ENCODE measurements at places on chromosomes 4 and X.
A peak's percentile ranks its signal among the peaks of the same experiment; 100 is the strongest.

- DNase-seq: no peak
Measured at GRCh38 chr4:151783867-151784266, 23.1 kb upstream of the GATB start.

DNA sequence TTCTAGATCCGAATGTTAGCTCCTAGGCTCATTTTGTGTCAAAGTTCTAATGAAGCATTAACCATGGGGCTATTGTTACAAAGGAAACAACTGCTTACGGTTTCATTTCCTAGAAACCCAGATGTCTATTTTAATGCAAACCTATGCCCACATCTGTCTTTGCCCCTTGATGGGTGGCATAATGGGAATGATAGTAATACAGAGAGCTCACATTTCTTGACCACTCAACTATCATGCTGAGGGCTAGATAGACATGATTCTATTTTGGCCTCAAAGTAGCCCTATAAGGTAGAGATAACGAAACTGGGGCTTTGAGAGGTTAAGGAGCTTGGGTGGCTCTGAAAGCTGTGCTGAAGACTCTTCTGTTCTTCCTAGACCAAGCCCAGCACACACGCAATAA, 1.9 kb downstream of the TLR7 start:
- DNase-seq: no peak

- DNase-seq: no peak
Measured at GRCh38 chrX:46636223-46636622, 62.7 kb downstream of the CHST7 start.

DNA sequence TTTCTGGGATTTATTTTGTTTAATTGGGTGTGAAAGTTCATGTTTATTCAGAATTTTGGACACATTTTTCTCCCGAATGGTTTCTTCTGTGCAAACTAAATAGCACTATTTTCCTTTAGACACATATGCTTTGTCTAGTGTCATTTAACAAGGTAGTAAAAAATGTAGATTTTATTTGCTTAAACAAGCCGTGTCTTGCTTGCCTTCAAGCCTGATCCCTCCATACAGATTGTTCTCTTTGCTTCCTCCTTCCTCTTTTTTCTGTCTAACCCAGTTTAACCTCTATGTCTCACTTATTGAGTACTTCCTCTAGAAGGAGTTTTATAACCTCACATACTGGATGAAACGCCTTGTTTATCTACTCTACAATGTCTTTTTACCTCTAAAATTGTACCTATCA, 211.8 kb downstream of the NPFFR2 start:
- no peak for DNase-seq

DNA sequence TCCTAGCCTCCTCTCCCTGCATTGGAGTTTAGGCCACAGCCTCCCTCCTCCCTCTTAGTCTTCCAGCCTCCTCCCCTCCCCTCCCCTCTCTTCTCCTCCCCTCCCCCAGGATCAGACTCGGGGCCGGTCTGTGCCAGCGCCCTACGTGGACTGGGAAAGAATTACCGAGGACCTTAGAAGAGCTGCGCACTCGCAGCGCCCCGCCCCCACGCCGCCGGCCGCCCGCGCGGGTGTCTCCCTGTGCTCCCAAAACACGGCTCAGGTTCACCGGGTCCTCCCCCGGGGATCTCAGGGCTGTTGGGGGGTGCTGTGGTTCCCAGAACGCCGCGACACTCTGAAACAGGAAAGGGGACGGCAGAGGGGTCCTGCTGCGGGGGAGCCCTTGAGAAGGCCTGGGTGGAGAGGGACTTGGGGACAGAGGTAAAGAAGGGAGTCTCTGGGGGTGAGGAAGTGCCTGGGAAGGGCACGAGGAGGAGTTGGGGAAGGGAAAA, 122.3 kb upstream of the TBL1X start:
- DNase-seq: peak; percentile 86

GRCh38 chr4:8731364-8731763, 138.8 kb downstream of the CPZ start:
- no peak for DNase-seq

GRCh38 chrX:39903937-39904336, 193.8 kb downstream of the BCOR start:
- DNase-seq: peak; percentile 60

GRCh38 chrX:39161611-39162255, 360.5 kb downstream of the MID1IP1 start:
- DNase-seq: no peak

GRCh38 chrX:32514986-32515385, 696.4 kb downstream of the DMD start:
- DNase-seq: no peak

DNA sequence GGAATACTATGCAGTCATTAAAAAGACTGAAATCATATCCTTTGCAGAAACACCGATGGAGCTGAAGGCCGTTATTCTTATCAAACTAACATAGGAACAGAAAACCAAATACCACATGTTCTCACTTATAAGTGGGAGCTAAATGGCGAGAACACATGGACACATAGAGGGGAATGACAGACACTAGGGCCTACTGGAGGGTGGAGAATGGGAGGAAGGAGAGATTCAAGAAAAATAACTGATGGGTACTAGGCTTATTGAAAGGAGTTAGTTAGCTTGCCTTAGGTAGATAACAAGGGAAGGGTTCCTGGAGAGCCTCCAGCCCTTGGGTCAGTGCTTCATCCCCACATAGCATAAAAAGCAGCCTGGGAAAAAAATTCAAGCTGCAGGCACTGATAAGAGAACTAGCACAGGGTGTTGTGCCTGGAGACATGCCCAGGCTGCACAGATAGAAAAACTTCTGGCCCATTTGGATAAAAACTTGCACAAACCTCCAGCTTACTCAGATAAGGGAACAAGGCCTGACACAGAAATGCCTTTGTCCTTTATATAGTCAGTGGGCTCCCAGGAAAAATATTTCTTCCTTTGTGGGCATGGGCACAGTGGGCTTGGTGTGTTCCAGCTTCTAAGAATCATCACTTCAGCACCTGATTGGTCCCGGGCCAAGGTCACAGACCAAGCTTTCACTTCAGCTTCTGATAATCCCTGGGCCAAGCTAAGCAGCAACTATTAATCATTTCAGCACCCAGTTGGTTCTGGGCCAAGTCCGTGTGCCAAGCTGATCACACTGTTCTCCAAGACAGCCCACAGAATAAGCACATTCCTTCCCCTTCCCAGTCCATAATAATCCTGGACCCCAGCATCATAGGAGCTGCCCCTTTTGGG, 23.1 kb upstream of the PWWP3B start:
- no peak for DNase-seq

GRCh38 chr4:168095776-168096406, 3.6 kb downstream of the ANXA10 start:
- peak; percentile 17 for DNase-seq

DNA sequence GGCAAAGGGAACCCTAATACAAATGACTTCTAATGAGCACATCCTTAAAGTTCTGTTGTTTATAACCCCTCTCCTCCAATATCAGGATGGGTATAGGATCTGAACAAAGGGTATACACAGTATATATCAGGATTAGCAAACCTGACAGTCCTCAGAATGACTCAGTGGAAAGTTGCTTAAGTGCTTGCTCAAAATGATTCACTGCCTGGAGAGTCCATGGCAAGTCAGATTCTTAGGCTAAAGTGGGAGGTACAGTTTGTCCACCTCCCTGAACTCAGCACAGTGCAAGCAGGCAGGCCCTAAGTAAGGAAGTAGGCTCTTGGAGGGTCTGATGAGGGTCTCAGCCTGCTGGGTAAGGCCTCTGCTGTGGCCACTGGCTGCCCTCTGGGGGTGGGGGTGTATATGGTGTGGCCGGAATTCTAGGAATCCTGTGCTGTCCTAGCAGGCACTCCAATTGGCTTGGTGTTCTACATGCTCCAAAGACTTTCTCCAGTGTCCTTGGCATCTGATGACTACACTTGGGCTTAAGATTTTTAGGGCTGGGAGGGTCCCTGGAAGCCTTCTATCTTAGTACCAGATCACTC, 54.3 kb downstream of the CHRDL1 start:
- DNase-seq: peak; percentile 84

DNA sequence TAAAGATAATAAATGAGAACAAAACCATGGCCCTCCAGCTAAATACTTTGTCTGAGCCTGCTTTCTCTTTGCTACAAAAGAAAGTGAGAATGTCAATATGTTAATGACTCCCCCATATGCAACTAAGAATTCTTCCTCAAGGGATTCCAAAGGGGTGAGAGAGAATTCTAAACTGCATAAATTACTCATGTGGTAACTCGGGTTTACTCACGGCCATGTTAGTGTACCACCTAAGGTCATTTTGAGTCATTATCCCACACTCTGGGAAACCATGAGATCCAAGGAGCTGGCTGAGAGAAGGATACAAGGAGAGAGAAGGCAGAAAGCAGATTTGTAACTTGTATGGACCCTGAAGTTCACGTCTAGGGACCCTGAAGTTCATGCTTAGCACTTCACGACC, 190.3 kb downstream of the DHX15 start:
- DNase-seq: peak; percentile 2

DNA sequence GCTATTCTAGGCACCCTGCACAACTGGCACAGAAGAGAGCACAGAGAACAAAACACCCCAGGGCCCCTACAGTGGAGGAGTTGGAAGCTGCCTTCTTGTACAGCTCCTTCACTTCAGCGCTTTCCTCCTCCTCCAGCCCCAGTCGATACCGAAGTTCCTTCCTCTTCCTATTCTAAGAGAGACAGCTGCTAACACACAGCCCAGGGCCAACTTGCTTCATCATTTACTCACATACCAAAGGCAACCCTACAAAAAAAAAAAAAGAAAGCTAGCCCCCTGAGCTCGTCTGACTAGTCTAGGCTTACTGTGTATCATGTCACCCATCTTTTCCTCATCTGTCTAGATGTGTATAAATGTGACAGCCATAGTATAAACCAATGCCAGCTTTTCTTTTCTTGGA, 64.5 kb downstream of the MID1 start:
- no peak for DNase-seq

DNA sequence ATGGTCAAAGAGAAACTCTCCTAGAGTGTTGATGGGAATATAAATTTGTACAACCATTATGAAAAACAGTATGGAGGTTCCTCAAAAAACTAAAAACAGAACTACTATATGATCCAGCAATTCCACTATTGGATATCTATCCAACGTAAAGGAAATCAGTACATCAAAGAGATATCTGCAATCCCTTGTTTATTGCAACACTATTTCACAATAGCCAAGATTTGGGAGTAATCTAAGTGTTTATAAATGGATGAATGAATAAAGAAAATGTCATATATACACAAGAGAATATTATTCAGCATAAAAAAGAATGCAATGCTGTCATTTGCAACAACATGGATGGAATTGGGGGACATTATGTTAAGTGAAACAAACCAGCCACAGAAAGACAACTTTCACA, 1118.1 kb upstream of the PRKX start:
- no peak for DNase-seq

DNA sequence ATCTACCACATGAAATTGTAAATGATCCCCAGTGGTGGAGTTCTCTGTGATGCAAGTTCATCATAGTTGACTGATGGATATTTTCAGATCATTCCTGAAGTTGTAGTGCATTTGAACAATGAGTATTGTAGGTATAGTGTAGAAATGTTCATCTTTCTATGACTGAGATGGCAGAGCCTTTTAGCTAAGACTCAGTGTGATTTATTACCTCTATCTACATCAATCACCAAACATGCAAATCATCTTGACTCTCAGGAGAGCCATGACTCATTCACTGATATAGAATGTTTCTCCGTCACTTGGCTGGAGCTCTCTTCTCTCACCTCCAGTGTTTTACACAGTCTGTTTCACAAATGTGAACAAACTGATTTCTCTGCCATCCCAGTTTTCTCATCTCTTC, 392.6 kb downstream of the IL1RAPL1 start:
- no peak for DNase-seq

- no peak for DNase-seq
Measured at GRCh38 chrX:136766785-136767103, 14.0 kb downstream of the ARHGEF6 start.

DNA sequence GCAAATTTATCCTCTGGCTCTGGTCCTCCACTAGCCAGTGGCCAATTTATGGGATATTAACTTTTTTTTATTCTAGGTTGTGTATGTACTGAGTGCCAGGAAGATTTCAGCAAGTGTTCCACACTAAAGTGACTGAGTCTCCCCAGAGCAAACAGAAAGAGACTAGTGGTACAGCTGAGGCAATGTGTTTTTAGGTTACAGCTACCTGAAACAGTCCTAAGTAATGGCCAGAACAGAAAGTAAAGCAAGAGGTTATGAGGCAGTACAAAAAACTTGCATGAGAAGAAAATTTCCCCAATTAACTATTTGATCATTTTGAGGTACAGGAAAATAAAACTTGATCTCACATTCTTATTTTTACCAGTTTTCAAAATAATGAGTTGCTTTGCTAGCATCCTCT, 31.2 kb downstream of the PRDM8 start:
- no peak for DNase-seq

DNA sequence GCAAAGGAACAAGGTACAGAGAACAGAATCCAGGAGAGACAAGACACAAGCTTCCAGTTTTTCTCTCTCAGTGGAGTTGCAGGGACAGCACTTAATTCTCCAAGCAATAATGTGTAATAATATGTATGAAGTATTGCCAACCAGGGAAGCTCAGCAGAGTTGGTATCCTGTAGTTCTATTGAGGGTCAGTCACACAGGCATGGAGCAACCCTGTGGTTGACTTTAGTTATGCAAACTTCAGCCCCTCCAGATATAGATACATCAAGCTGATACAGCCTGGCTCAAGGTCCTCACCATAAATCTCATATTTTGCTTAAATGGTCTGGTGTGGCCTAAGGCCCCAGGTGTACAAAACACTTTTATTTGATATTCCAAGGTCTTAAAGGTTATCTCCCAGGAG, 248.6 kb upstream of the EPHA5 start:
- no peak for DNase-seq

DNA sequence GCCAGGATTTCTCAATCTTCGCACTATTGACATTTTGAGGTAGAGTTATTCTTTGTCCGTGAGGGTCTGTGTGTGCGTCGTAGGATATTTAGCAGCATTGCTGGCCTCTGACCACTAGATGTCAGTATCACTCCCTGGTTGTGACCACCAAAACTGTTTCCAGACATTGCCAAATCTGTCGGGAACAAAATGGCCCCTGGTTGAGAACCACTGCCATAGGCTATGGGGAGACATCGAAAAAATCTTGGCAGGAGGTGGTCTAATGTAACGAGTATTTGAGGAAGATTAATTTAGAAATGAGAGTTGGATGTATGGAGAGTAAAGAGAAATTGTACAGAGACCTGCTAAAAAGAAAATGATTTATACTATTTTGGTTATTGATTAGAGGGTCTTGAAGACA, 108.4 kb downstream of the DOCK11 start:
- DNase-seq: peak; percentile 26

GRCh38 chrX:139889760-139890159, 43.1 kb downstream of the ATP11C start:
- DNase-seq: peak; percentile 26

- peak; percentile 4 for DNase-seq
Measured at GRCh38 chr4:128068918-128069317, 7.8 kb downstream of the LARP1B start.

DNA sequence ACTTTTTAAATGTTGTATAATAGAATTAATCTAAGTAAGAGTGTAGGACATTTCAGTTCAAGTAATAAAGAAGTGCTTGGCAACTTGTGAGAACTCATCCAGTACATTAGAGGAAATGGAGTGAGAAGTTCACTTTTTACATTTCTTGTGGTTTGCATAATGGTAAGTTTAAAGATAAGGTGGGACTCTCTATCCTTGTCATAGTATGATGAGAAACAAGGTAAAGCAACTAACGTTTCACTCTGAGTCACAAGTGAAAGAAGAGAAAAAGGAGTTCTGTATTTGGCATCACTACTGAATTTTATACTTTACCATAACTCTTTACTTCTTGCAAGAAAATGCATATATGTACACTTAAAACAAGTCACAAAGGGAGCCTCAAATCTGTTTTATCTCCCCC, 219.4 kb downstream of the SLC4A4 start:
- no peak for DNase-seq
